ENCODE measurements at places on chromosomes 16 and 17.

GRCh38 chr16:50102051-50102746, 36.4 kb downstream of the HEATR3 start:
- no peak for DNase-seq

DNA sequence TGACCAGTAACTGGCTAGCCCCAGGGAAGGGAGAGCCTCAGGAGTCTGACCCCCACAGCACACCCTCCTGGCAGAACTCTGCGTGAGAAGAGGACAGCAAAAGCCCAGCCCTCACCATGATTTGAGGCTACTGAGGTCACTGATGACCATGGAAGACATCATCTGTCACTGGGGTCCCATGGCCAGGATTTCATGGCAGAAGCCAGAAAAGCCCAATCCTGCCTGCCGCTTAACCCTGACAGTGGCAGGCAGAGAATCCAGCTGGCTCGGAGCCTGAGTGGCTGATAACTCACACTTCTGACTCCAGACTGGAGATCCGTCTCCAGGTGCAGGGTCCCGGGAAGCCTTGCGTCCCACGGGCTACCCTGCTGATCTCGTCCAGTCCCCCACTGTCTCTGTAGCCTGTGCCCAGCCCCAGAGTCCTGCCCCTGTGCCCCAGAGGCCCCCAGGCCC, 17.5 kb downstream of the GRIN2C start:
- DNase-seq, result no peak

- no peak for DNase-seq
These were observed 20.7 kb downstream of the PIK3R6 start for GRCh38 chr17:8846768-8847211.

GRCh38 chr17:32784113-32784512, 92.8 kb downstream of the MYO1D start:
- no peak for DNase-seq

GRCh38 chr17:9908649-9909042, 3.6 kb upstream of the RCVRN start:
- DNase-seq, result no peak

- no peak for DNase-seq
These were observed 97.4 kb upstream of the PSMD7 start for GRCh38 chr16:74199066-74199841.

DNA sequence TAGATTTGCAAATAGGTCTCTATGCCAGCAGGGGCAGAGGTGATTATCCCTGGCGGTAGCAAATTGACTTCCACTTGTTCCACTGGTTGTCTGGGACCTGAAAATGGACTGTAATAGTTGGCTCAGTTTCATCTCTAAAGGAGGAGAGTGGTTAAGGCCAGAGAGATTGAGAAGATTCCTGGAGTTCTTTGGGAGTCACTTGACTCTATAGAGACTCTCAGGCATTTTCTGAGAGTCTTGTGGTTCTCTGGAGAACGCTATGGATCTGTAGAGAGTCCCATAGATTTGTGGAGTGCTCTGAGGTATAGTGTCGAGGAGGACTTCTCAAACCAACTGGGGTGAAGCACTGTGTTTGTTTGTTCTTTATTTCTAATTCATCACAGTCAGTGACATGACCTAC, 8.9 kb upstream of the PMP22 start:
- no peak for DNase-seq

DNA sequence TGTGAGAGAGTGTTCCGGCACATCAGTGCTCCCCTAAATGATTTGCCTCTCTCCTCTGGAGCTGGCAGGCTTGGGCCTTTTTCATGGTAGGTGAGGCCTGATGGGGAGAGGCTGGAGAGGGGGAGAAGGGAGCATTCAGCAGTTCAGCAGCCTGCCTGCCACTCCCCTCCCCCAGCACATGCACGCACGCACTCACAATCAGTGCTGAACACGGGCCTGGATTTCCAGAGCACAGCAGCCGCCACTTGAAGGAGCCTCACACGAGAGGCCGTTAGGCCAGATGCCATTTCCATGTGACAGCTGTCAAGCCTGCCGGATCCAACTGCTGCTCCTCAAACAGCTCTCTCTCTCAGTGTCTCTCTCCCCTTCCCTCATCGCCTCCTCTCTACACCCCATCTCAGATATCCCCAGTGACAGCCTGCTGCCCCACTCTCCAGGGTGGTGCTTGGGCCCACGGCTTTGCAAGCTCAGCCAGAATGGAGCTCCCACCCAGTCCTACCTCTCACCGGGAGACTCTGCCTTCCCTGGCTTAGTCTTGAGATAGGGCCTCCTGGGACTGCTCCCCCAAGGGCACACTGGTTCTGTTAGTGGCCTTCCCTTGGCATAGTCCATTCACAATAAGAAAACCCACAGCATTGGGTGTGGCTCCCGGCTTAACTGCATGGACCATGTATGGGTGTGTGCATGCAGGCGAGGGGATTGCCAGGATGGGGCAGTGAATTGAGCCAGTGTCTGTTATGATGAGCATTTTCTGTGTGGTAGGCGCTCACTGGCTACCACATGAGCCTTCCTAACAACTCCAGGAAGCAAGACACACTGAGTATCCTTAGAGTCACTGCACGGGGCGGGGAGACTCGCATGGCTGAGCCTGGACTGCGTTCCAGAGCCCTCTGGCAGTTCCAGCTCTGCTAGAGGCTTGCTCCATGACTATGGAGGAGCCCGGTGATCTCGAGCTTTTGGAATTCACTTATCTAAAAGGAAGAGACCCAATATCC, 226.2 kb downstream of the CCDC182 start:
- peak; percentile 37 for DNase-seq

DNA sequence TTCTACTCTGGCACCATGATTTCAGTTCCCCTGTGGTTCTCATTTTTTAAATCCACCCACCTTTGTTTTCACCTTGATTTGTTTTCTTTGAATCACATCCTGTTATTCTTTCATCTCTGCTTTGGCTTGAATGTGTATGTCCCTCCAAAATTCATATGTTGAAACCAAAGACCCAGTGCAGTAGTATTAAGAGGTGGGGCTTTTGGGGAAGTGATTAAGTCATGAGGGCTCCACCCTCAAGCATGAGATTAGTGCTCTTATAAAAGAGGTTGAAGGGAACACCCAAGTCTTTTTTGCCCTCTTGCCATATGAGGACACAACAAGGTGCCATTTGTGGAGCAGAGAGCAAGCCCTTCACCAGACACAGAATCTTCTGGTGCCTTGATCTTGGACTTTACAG, 382.3 kb downstream of the SLC39A11 start:
- no peak for DNase-seq

- no peak for DNase-seq
These were observed 14.2 kb upstream of the SLC6A2 start for GRCh38 chr16:55641430-55642056.

GRCh38 chr17:56976941-56977608, 856 bp upstream of the SCPEP1 start:
- no peak for DNase-seq

DNA sequence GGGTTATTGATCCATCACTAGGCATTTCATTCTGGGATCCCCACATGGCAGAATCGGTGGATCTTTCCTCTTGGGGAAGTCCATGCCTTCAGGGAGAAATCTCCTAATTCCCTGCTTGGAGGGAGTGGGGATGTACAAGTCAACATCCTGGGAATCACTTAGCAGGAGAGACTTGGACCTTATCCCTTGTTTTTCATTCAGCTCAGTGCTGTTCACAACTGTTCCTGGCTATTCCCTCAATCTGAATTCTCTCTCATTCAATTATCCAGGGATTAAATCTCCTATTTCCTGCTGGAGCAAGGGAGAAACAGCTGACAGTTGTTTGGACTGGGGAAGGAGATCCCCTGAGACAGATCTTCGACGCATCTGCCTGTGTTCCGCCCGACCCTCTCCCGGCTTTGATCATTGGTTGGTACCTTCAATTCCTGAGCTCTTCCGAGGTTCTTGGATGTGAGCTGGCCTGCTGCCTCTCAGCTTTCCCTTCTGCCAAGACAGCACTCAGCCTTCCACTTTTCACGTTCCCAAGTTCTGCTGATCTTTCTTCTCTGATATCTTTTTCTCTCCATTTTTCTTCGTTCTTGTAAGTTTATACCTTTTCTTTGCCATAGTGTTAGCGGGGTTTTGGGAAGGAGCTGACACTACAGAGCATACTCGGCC, 115.4 kb upstream of the GNAO1 start:
- no peak for DNase-seq

GRCh38 chr17:79741751-79742588, 11.2 kb downstream of the ENPP7 start:
- DNase-seq, result peak; percentile 47

- no peak for DNase-seq
These were observed 22.5 kb downstream of the STAT5A start for GRCh38 chr17:42310787-42311215.

DNA sequence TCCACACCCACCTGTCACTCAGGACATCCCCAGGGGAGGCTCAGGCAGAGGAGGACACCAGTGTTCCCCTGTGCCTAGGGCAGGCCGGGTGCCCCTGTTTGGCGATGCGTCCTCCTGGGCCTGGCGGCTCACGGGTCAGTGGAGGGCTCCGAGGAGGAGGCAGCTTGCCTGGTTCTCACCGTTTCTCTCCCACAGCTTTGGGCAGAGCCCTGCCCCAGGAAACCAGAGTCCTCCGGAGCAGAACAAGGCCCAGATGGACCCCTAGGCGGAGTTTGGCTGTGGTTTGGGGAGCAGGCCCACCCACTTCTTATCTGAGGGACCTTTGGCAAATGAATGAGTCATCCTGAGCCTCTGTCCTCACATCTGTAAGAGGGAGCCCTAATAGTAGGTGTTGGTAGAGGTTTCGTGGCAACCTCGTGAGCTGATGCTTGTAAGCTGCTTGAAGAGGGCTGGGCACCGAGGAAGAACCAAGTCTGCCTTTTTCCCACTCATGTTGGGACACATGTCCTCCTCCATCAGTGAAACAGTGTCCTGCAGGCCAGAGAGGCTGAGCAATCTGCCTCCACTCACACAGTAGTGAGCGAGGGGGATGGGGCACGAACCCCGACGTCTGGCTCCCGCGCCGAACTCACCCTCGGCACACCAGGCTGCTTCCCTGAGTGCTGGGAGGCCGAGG, 247.0 kb upstream of the CIBAR2 start:
- no peak for DNase-seq

- no peak for DNase-seq
These were observed 204.9 kb upstream of the KCNJ16 start for GRCh38 chr17:69870091-69870530.

DNA sequence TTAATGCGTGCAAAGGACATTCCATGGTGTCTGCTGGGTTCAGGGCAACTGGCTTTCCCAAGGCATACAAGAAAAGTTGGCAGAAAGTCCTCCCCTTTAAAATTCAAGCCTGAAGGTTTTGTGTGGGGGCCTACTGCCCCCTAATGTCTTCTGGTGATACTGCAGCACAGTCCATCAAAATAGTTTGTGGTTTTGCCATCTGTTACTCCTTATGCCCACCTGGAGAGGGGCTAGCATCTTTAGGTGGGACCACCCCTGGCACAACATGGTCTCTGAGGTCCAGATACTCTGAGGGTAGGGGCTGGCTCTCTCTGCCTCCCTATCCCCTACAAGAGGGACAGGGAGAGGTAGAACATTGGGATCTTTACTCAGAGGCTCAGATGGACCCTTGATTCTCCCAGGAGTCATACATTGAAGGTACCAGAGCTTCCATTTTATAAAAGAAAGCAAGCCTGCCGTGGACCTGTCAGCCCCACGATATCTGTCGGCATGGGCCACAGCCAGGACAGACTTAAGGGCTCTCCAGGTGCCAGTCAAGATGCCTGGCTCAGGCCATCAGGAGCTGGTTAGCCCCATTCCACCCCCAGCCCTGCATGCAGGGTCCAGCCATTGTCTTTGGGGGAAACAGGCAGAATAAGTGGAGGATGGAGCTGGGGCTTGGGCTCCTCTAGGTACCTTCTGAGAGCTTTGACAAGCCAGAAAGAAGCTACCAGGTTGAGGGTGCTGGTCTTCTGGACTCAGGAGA, 6.3 kb downstream of the ESRP2 start:
- DNase-seq, result peak; percentile 47

DNA sequence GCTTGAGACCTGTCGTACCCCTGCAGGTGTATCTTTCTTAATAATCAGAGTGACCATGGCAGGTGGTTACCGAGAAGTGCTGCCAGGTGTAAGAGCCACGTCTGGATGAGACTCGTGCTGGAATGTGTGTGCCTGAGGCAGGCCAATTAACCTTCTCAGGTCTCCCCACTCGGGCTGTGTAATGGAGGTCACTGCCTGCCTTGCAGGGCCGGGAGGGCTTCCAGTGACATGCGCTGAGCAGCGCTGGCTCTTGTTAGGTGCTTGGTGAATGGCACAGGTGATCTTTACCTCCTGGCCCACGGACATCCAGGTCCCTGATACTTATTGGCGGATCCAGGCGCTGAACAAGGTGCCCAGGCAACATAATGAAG, 4.6 kb upstream of the GSE1 start:
- DNase-seq, result no peak

- DNase-seq, result peak; percentile 80
These were observed at the start of gene GGNBP2 for GRCh38 chr17:36544307-36545076. Gene GGNBP2 (plus strand): TSS chr17:36544919. CDS start chr17:36545725, 806 bp downstream.

DNA sequence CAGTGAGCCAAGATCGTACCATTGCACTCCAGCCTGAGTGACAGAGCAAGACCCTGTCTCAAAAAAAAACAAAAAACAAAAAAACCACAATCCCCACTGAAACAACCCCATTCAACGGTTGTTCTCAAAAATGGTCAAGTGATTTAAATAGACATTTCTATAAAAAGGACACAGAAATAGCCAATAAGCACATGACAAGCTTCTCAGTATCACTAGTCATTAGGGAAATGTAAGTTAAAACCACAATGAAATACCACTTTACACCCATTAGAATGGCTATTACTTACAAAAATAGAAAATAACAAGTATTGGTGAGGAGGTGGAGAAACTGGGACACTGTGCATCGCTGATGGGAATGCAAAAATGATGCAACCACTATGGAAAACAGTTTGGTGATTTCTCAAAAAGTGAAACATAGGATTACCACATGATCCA, 26.6 kb upstream of the MYLK3 start:
- no peak for DNase-seq

- DNase-seq, result no peak
These were observed 247.7 kb upstream of the XYLT1 start for GRCh38 chr16:17718495-17718894.

DNA sequence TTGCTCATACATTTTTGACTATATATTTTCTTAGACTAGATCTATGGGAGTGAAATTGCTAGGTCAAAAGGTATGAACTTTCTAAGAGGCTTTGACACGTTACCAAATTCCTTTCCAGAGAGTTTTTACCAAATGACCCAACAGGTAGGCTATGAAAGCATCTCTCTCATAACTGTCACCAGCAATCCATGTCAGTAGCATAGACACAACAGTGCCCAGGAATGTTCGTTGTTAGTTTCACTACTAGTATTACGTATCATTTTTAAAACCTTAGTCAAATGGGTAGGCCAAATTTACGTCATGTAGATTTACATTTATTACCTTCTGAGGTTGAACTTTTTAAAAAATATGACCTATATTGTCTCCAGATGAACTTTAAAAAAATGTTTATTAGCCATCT, 66.8 kb downstream of the MARCHF10 start:
- no peak for DNase-seq
